Hematopoietic multipotent progenitor cell treated with erythropoietin and hydrocortisone succinate and interleukin-3 and kit ligand, for 6 days (in vitro differentiated cells): ENCODE measurements at places on chromosomes 12 and 14.

- no peak for DNase-seq
These were observed 78.0 kb downstream of the ATF7IP start for GRCh38 chr12:14443531-14443930.

GRCh38 chr14:63752449-63753169 is 24.7 kb upstream of the SGPP1 start:
- peak; percentile 16 for DNase-seq

DNA sequence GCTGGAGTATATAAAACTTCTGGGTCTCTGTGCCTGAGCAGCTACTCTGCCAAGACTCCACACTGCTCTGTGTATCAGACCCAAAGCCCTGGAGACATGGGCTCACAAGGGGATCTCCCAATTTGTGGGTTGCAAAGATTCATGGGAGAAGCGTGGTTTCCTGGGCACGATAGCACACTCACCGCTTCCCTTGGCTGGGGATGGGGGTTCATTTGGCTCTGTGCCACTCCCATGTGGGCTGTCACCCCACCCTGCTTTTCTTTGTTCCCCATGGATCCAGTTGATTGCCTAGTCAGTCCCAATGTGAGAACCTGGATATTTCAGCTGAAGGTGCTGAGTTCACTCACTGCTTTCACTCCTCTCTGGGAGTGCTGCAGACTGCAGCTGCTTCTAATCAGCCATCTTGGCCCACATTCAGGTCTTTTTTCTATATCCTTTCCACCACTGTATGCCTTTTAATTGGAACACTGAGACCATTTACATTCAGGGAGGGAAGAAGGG is 40.0 kb upstream of the PCNX4 start:
- no peak for DNase-seq

DNA sequence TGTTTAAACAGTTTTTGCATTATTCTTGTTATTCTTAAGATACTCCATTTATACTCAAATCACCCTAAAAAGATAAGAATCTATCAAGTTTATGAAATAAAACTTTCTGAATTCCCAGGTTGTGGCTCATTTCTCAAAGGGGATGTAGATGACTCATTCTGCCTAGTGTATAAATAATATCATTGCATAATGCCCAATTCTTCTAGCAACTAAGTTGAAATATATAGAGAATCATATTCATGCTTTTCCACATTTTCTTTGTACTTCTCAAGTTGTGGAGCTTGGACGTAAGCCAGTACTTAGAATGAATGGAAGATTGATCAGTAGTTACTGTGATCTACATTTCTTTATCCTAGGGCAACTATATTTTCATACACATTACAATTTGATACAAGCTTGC is 201.1 kb downstream of the PPFIA2 start:
- DNase-seq, result no peak

DNA sequence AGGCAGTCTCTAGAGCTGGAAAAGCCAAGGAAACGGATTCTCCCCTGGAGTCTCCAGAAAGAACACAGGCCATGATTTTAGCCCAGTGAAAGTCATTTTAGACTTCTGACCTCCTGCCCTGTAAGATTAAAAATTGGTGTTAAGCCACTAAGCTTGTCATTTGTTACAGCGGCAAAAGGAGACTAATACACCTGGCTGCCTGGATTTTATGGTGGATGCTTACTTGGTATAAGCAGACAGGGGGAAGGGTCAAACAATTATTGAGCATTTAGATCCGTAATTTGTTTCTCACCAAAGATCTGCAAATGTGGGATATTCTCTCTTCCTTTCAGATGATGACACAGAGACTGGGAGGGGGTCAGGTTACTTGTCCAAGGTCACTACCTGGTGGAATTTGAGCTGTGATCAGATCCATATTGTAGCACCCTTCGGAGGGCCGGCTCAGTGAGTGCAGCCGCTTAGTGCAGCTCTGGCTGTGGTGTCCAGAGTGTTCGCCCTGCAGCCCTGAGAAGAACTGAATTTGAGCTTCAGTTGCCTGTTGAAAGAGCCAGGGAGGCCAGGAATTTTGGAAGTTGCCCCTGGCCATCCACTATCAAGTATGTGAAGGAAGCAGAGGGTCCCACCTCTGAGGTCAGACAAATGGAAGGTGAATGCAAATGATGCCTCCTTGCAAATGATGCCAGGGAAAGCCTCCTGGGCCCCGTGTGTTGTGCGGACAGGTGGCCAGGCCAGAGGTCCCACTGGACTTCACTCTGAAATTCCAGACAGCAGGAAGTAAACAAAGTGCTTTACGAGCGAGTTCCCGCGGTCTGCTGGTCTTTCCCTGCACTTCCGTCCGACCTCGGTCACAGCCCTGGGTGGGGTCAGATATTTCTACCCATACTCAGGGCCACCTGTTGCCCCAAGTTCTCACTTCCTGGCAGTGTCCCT is 15.1 kb downstream of the GLRX5 start:
- no peak for DNase-seq

- DNase-seq, result peak; percentile 2
These were observed 229.8 kb downstream of the ALX1 start for GRCh38 chr12:85509857-85510256.

- DNase-seq, result no peak
These were observed 23.5 kb downstream of the CSRP2 start for GRCh38 chr12:76855271-76855670.

GRCh38 chr12:27865421-27865820 is 85.4 kb upstream of the MANSC4 start:
- peak; percentile 41 for DNase-seq

DNA sequence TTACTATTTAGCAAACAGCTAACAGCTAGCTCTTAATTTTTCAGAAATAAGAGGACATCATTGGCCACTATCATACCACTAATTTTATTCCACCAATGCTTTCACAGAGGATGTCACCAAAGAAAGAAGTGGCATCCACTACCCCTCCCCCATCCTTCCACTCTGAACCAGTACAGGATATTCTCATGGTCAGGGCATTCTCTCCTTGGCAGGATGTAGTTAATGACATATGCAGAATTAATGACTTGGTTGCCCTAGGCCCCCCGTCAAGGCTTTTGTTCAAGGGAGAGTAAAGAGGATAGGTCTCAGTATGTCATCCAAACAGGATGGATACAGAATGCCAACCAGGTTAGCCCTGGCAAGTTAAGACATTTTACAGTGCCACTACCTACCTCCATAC is 18.9 kb upstream of the NUP107 start:
- no peak for DNase-seq

GRCh38 chr14:52735921-52736489 is 6.0 kb downstream of the STYX start:
- no peak for DNase-seq

GRCh38 chr12:40137252-40137651 is 31.4 kb upstream of the SLC2A13 start:
- DNase-seq, result peak; percentile 22

DNA sequence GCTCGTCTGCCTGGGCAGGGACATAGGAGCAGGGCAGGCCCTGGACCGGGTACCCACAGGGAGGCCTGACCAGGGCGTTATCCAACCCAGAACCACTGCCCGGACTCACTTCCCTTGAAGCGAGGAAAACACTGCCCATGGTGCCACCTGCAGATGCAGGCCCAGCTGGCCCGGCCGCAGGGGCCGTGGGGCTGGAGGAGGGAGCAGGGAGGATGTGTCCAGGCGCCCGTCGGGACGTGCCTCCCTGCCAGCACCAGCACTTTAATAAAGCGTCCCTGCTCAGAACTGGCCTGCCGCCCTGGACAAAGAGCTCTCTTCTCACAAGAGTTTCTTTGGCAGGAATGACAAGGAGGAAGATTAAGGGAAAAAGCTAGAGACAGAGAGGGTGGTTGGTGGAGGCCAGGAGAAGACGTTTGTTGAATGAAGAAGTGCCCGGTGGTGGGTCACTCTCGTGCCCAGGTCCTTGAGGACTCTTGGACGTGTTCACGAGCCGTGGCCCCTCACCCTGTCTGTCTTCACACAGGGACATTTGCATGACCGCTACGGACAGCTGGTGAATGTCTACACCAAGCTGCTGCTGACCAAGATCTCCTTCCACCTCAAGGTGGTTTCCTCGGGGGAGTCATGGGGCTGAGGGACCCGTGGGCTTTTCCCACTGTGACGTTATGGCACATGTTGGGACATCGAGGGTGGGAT is 14.2 kb downstream of the HIP1R start:
- no peak for DNase-seq

- DNase-seq, result peak; percentile 64
These were observed 11.3 kb downstream of the PHLDA1 start for GRCh38 chr12:76020281-76020680.

GRCh38 chr14:63275611-63276010 is 43.1 kb downstream of the GPHB5 start:
- no peak for DNase-seq

DNA sequence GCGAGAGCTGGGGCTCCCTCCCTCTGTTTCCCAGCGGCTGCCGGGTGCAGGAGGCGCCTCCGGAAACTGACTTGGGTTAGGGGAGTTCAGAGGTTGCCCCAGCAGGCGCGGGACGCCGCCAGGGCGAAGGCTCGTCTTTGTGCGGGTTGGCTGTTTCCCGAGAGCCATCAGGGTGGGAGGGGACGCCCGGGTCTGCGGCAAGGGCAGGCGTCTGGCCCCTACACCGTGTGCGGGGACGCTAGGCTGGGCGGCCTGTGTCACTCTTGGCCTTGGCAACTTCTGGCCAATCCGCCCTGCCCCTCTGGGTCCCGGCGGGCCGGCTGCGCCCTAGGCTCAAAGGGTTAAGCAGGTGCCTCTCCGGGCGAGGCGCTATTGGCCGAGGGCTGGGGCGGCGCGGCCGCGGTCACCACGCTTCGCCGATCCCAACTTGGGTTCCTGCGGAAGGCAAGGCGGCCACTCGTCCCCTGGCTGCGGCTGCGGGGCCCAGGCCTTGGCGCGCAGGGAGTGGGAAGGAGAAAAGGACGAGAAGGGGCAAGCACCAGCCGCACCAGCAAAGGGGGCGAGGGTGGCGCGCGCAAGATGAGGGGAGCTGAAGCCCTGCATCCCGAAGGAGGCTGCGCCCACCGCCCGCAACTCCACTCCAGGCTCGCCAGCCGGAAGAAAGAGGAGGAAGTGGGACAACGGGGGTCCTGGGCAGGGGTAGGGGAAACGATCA is 5.6 kb upstream of the NPAS3 start:
- DNase-seq, result no peak

- DNase-seq, result no peak
These were observed 8.1 kb downstream of the RFLNA start for GRCh38 chr12:124302807-124303578.

DNA sequence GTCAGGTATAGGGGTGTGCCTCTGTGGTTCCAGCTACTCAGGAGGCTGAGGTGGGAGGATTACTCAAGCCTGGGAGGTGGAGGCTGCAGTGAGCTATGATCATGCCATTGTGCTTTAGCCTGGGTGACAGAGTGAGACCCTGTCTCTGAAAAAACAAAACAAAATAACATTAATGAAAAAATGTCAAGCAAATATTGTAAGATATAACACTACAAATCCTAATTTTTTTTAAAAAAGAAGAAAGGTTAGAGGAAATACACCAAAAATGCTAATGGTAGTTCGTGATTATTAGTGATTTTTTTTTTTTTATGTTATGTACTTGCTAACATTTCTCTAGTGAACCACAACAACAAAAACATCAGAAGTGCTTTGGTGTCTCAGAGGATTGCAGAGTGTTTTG is 47.7 kb downstream of the TSPAN9 start:
- no peak for DNase-seq

DNA sequence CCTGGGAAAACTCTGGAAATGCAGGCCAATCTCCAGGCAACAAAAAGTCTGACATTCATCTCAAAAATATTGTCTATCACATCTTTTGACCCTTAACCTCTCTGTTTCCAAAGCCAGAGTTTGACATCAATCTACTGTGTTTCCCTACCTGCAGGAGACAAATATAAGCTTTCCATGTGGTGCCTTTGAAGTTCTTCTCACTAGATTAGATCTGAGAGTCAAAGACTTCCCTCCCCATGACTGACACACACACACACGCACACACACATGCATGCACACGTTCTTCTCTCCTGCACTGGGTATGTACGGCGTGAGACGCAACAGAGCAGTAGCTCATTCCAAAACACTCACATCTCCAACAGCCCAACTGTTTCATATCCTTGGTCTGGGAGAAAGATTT is 8.1 kb upstream of the ITPR2 start:
- DNase-seq, result no peak

DNA sequence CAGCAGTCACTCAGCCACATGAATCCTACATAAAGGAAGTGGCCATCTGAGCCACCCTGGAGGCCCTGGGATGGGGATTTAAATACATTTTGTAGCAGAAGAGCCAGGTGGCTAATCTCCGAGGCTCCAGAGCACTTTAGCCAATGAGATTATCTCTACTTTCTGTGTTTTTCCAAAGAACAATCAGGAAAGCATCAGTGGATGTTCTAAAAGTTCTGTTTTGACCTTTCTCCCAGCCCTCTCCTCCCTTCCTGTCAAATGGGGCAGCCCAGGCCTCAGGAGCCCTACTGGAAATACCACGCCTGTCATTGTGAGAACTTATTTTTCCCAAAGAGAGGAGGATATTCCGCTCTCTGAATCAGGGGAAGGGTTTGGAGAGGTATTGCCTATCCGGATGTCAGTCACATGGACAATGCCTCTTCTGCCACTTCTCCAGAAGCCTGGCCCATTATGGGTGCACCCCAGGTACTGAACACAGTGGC is 336.8 kb upstream of the FKBP4 start:
- no peak for DNase-seq

- peak; percentile 48 for DNase-seq
These were observed at the start of gene CABP1 for GRCh38 chr12:120639771-120640721. TSS of gene CABP1 (plus strand) at chr12:120640626. CDS start at chr12:120640686, 60 bp downstream.

DNA sequence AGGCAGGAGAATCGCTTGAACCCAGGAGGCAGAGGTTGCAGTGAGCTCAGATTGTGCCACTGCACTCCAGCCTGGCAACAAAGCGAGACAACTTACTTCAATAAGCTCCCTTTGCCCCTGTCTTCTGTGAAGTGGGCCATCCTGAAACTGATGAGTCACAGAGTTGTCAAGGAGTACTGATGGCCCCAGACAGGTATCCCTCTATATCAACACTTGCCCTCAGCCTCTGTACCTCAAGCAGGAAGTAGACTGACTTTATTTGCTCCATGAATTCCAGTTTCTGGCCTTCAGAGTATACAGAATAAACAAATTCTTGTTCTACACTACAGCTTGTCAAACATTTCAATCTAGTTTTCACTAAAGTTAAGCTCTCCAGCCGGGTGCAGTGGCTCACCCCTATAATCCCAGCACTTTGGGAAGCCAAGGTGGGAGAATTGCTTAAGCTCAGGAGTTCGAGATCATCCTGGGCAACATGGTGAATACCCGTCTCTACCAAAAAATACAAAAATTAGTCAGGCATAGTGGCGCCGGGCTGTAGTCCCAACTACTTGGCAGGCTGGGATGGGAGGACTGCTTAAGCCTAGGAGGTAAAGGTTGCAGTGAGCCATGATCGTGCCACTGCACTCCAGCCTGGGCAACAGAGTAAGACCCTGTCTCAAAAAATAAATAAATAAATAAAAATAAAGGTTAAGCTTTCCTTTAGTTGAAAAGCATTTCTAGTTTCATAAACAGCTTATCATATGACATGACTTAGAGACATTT is 16.4 kb upstream of the LRP10 start:
- no peak for DNase-seq
